NCI-H1105 (cell line): ENCODE measurements at places on chromosomes 4 and X.

DNA sequence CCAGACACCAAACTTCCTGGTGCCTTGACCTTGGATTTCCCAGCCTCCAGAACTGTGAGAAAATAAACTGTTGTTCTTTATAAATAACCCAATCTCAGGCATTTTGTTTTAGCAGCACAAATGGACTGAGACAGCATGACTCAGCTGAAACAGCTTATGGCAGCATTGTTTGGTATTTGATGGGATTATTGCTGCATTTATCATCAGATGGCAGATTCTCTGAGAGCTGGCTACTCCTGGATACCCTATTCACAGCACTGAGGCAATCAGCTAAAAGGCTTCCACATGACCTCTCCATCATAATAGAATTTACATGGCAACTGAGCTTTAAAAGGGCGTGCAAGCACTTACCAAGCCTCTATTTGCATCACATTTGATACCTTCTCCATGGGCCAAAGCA is 623.1 kb upstream of the CPEB2 start:
- DNase-seq = no peak

DNA sequence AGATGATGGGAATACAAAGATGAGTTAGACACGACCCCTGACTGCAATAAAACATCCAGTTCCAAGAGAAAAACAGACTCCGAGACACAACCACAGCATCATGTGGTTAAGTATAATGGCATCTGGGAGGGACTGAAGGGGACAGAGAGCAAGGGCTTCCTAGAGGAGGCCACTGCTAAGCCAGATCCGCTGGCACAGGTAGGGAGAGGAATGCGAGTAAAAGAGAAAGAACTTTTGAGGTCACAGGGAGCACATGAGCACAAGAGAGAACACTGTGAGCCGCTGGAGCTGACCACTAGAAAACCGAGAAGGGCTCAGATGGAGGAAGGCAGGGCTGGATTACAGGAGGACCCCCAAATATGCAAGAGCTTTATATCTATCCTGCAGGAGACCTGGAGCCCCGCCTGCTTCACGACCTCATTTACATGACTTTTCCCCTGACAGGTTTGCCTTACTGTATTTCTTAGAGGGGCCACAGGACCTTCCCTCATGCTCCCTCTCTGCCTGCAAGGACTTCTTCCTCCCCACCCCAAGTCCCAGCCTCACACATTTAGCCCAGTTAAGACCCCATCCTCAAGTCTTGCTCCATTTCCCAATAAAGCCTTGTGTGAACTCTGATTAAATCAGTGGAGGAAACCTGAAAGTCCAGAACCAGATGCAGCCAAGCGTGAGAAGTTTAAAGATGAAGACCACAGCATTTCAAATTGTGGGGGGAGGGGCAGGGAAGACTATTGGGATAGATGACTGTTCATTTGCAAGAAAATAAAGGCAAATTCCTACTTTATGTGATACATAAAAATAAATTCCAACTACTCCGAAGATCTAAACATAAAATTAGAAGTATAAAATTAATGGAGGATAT is 29.6 kb downstream of the MFAP3L start:
- DNase-seq = no peak

GRCh38 chr4:8274765-8275547 is 5.4 kb downstream of the HTRA3 start:
- DNase-seq = no peak

DNA sequence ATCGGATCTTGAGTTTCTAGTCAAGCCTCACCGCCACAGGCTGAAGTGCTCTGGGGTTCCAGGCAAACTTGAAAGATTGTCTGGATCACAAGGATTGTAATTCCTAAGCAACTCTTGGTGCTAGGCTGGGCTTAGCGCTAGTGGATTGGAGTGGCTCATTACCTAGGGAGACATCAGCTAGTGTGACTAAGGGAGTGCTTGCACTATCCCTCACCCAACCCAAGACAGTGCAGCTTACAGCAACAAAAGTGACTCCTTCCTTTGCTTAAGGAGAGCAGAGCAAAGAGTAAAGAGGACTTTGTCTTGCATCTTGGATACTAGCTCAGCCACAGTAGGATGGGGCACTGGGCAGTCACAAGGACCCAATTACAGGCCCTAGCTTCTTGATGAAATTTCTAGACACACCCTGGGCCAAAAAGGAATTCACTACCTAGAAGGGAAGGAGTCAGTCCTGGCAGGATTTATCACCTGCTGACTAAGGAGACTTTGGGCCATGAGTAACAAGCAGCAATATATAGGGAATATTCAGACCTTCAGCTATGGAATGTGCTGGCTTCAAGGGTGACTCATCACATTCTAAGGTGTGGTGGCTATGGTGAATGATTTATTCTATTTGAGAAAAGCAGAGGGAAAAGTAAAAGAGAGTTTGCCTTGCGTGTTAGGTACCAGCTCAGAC is 1212.4 kb downstream of the PCDH18 start:
- no peak for DNase-seq

DNA sequence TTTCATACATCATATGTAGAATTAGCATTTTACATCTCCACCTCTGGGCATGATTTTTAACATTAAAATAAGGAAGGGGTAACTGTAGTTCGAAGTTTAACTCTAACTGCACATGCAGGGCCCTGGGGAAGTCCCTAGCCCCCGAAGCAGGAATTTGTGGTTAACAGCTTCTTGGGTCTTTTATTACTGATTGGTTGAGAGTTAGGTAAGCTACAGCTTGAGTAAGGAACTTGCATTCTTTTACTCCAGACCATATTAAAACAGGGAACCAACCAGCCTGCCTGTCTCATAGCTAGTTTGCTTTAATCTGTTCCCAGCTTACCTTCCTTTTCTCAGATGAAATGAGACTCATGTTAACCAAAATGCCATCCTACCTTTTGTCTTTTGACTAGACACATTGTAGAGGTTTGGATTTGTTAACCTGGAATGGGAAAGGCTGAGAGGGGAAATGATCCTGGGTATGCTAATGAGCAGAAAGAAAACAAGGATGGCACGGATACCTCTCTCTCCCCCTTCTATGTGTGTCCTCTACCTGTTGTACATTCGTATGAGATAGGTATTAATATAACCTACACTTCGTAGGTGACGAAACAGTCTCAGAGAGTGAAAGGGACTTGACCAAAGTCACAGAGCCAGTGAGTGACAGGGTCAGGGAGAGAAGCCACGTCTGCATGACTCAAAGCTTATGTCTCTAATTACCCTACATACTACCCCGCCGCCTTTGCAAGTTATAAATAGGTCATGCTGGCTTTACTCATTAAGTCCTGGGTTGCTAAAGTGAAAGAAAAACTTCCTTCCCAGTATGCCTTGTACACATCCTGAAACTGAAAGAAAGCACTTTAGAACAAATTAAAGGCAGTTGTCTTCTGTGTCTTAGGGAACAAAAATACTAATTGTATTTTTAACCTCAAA is 119.5 kb upstream of the AFF2 start:
- DNase-seq = no peak

DNA sequence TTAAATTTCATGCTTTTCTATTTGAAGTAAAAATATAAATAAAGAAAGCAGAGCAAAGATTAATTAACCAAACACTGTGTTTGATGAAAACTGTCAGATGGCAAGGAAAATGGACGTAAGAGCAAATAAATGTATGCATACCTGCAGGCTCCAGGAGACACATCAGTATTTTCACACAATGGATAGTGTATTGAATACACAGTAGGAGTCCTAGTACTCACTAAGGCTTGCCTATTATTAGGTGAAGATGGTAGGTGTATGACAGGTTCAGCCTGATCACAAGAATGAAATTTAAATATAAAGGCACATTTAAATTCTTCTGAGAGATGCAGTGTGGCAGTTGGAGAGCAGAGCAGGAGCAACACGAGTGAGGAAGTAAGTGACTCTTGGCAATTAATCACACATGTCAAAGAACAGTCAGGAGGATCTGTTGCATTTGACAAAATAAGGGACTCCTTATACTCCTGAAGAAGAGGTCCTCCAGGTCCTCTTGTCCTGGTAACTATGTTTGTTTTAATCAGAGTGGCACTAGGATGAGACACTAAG is 106.0 kb upstream of the NDST4 start:
- DNase-seq = no peak

DNA sequence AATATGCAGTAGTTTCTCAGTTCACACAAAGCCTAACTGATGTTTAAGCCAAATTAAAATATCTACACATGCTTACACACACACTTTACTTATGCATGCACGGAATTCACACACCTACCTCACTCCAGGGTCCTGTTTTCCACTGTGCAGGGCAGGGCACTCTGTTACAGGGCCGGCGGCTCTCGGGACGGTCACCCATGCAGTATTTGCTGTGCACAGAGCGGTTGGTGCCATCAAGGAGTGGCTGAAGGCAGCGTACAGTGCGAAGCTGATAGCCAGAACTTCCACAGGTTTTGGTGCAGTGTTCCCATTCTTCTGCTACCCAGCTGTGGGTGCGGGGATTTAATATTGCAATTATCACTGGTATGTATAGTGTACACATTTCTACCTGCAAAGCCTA is 258.9 kb downstream of the NPFFR2 start:
- DNase-seq = no peak

DNA sequence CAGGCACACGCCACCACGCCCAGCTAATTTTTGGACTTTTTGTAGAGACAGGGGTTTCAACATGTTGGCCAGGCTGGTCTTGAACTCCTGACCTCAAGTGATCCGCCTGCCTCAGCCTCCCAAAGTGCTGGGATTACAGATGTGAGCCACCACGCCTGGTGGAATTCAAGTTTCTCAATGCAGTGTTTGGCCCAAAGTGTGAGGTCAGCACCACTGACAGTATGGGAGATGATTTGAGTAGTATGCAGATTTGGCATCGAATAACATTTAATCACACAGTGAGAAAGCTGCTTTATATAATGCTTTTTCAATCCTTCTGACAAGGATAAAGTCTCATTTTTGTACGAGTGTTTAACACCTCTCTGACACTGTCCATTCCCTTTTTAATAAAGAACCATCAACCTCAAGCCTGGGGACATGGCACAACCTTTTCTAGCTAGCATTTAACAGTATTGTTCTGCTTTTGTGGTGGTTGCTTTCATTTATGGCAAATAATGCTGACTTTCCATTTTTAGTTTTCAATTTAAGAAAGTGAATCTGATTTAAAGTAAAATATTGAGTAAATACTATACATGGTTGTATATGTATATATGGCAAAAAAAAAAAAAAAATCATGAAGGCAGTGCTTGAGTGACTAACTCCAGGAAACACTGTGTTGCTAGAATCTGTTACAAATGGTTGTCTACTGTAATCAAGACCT is 4.3 kb upstream of the NSUN7 start:
- DNase-seq = no peak

DNA sequence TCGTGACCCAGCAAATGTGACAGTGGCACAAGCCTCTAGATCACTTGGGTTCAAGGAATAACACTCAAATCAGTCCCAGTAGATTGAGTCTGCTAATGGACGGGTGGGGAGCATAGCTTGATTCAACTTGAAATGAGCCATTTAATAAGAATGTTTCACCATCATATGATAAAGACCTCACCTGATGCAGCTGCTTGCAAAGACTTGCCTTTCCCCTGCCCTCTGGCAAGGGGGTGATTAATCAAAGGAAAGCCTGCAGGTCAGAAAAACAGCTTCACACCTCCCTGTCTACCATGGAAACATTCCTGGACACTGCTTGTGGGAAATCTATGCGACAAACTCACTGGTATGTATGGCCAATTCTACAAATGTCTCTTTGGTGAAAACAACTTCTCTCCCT is 54.5 kb downstream of the CD99L2 start:
- DNase-seq = no peak

- DNase-seq = no peak
Observed at GRCh38 chr4:107261241-107261874, 225.2 kb upstream of the DKK2 start.

GRCh38 chrX:129642641-129643040 is 12.1 kb downstream of the APLN start:
- no peak for DNase-seq

GRCh38 chr4:170423137-170423536 is 333.4 kb upstream of the AADAT start:
- DNase-seq = no peak

- no peak for DNase-seq
Observed at GRCh38 chr4:41022116-41022515, 192.2 kb downstream of the APBB2 start.

GRCh38 chr4:26255989-26256388 is 64.8 kb upstream of the RBPJ start:
- DNase-seq = no peak

DNA sequence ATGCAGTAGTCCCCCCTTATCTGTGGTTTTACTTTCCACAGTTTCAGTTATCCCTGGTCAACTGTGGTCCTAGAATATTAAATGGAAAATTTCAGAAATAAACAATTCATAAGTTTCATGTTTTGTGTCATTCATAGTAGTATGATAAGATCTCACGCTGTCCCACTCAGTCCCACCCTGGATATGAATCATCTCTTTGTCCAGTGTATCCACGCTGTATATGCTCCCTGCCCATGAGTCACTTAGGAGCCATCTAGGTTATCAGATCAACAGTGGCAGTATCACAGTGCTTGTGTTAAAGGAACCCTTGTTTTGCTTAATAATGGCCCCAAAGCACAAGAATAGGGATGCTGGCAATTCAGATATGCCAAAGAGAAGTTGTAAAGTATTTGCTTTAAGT is 16.2 kb upstream of the SYTL4 start:
- no peak for DNase-seq

DNA sequence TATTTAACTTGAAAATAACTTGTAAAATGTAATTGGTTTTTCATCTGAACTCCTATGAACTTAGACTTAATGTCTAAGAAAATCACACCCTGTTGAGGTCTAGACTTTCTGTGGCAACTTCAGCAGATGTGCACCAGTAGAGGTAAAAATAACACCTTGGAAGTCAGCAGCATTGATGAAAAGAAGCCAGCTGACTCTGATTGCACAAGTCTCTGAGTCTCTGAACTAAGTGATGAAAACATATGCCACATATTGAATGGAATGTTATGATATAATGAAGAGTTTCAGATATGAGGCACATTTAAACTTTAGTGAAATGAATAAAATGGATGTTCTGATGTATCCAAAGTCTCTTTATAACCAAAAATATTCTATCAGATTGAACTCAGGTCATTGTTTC is 155.4 kb downstream of the GPM6A start:
- DNase-seq = no peak

- DNase-seq = no peak
Observed at GRCh38 chrX:28756647-28757046, 169.4 kb downstream of the IL1RAPL1 start.

- no peak for DNase-seq
Observed at GRCh38 chrX:119763836-119764387, 5.5 kb downstream of the SOWAHD start.

GRCh38 chrX:19017271-19017670 is 33.4 kb upstream of the PHKA2 start:
- DNase-seq = no peak
